ENCODE measurements at places on chromosomes 5 and 9. TPM values are rescaled to one million over a fixed set of nuclear protein-coding genes. Genes with fewer than 3 reads are reported as not detected.

DNA sequence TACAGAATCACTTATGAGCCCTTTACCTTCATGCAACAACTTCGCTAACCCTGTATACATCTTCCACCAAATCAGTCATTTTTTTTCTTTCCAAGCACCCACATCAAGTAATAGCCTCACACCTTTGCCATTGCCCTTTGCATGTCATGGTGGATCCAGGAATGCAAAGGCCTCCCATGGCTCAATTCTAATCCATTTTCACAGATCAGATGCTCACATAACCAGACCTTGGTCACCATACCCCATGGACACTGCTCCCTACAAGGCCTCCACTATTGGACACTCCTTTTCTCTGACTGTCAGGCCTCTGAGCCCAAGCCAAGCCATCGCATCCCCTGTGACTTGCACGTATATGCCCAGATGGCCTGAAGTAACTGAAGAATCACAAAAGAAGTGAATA is 179.5 kb downstream of the RASEF start:
- no peak for DNase-seq

GRCh38 chr5:8685704-8686103 is 816.8 kb downstream of the MTRR start:
- no peak for DNase-seq

- no peak for DNase-seq
Observed at GRCh38 chr5:13186177-13186576, 758.3 kb downstream of the DNAH5 start.

Gene SLC36A3
- total RNA-seq, result not detected
